Kidney tubule cell (primary cell): ENCODE measurements at places on chromosomes 3 and 15.
A peak's percentile ranks its signal among the peaks of the same experiment; 100 is the strongest.

- DNase-seq = peak; percentile 11
These were observed 7.4 kb upstream of the DLG1 start for GRCh38 chr3:197305854-197306253.

GRCh38 chr3:126959921-126960603 is 22.9 kb upstream of the PLXNA1 start:
- no peak for DNase-seq

- no peak for DNase-seq
These were observed 109.2 kb downstream of the LRRK1 start for GRCh38 chr15:101028321-101028720.

DNA sequence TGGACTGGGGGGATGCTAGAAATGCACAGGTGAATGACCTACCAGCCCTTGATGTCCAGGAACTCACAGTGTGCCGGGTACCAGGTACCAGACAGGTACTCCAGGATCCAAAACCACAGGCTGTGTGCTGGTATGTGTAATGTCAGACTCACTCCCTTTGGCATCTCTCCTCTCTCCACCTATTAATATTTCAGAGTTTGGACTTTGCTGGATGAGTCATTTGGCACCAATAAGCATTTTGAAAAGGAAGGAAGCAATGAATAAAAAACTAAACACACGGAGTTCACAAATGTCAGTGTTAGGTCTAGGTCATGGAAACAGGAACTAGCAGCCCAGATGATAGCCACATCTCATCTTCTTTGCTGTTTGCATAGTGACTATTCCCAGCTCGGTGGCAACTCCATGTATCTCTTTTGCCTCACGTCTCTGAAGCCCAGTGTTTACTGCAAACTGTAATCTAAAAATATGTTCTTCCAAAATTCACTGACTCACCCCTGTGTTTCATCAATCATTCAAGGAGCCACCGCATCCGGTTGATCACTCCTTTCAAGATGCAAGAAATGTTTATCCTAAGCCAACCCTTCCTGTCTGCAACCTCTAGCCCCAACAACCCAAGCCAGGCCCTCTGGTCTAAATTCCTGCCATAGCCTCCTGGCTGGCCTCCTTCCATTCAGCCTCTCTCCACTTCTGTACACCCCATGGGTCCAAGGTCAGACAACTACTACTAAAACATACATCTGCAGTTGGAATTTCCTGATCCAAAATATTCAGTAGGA is 8.4 kb downstream of the ITGB5 start:
- peak; percentile 98 for DNase-seq

GRCh38 chr15:47196048-47196447 is 521.3 kb upstream of the SEMA6D start:
- peak; percentile 87 for DNase-seq

GRCh38 chr3:2535206-2535605 is 436.5 kb downstream of the CNTN4 start:
- no peak for DNase-seq

- no peak for DNase-seq
These were observed 7.5 kb upstream of the NMD3 start for GRCh38 chr3:161213644-161214043.

DNA sequence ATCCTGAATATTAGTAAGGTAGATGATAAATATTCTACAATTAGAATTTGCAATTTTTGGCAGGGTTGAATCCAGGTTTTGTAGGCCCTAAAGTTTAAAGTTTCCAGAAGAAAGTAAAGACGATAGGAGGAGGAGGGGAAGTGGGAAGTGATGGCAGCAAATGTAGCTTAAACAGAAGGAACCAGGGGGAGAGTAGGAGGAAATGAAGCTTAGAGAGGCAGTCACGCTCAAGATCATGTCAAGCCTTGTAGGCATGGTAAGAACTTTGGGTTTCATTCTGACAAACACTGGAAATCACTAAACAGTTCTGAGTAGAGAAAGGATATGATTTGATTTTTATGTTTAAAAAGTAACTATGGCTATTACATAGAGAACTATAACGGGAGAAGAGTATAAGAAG is 63.9 kb downstream of the NR2E3 start:
- no peak for DNase-seq

DNA sequence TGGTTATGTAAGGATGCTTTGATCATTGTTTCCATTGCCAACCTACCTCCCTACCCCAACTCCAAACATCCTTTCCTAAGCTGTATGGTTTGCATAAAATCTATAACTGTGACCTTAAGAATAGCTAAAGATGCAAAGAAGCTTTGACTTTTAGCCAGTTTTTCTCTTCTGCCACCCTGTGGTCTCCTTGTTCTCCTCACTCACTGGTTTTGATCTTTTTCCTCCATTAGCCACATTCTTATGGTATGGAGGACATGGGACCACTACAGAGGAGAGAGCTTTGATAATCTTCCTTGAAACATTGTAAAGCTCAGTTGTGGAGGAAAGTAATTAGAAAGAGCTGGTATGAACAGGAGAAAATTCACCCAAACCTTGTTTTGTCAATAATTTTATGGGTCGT is 115.9 kb downstream of the NEK11 start:
- no peak for DNase-seq

DNA sequence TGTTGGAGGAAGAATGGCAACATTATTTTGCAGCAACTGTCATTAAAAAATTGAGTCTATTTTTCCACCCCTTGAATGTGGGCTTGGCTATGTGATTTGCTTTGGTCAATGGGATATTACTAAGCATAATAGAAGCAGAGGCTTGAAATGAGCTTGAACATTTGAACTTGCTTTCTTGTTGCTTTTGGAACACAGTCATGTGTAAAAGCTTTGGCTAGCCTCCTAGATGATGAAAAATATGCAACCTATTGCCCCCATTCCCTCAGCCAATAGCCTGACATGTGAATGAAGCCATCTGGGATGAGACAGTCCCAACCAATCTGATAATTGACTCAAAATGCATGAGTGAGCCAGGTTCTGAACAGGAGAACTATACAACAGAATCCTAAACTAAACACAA is 78.4 kb downstream of the PLSCR2 start:
- peak; percentile 83 for DNase-seq

GRCh38 chr3:153911116-153911515 is 210.1 kb upstream of the ARHGEF26 start:
- no peak for DNase-seq

DNA sequence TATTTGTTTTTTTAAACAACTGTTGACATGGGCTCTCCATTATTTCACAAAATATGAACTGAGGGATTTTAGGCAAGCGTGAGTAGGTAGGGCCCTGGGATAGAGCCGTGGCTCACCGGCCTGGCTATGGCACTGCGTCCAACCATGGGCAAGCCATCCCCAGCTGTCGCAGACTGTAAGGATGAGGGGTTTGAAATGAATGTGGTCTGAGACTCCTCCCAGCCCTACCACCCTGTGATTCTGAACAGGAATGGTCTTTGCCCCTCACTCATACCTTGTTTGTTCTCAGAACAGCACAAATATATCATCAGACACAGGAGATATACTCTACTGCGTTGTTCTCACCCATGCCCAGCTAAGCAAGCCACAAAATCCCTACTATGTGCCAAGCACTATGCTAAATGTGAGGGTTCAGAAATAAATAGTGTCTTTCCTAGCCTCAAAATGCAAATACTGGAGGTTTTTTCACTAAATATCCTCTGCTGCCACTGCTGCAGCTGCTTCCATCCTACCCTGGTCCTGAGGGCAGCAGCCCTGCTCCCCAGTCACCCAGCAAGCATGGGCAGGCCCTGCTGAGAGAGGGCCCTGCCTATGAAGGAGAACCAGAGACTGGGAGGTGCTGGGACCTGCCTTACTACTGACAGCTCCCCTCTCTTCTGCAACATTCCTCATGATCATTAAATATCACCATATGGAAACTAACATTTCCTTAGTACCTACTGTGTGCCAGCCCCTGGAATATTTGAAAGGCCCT is 102.8 kb downstream of the XXYLT1 start:
- no peak for DNase-seq

DNA sequence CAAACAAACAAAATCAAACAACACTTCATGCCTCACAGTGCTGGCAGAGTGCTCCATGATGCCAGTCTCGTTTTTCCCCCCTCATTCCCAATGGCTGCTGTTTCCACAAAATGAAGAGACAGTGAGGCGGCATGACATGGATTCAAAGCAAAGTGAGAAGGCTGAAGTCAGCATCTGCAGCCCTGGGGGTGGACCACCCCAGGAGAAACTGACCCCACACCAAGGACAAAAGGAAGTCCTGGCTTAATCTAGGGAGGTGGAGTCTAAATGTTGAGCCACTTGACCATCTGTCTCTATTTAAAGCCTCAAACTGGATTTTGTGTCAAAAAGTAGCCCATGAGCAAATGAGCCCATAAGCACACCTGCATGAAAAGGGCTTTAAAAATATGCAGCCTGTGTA is 151.2 kb upstream of the RORA start:
- DNase-seq = no peak

- peak; percentile 63 for DNase-seq
These were observed 49.2 kb downstream of the PROS1 start for GRCh38 chr3:93924491-93924890.

- no peak for DNase-seq
These were observed 21.9 kb downstream of the POLR2M start for GRCh38 chr15:57728436-57728835.

- peak; percentile 79 for DNase-seq
These were observed 267.4 kb upstream of the HES1 start for GRCh38 chr3:193868590-193868989.

- no peak for DNase-seq
These were observed 348.6 kb upstream of the CCDC54 start for GRCh38 chr3:107028626-107029025.

DNA sequence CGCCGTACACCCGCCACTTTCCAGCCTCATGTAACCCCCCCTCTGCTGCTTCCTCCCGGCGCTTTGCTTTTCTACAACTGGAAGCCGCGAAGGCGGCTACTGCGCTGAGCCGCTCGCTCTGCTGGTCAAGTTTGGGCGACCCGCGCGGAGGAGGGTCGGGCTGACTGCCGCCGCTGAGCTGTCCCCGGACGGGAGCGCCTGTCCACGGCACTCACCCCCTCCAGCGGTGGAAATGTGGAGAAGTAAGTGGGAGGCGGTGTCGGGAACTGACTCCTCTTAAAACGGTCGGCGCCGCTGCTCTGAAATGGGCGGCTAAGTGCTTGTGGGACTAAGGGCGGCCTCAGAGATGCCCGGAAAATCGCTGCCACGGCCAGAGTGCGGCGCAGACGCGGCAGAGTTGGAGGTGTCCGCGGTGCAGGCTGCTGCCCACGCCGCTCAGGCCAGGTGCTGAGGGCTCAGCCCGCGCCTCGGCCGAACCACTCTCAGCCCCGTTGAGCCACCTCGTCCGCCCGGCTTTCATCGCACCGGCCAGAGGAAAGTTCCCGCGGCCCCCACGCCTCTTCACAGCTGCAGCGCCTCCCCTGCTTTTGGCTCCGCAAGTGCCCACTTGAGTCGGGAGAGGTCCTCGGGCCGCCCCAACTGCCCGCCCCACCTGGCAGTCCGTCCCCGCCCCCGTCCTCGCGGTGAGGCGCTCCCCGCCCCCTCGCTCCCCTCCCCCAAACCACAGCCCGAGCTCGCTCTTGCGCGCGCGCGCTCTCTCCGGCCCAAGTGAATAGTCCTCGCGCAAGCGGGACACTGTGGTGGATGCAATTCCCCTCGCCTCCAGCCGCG is at the start of gene EPHA6:
TSS of gene EPHA6 (plus strand) at position 775 of the 831 bp plus-strand sequence.
- DNase-seq = peak; percentile 62

- no peak for DNase-seq
These were observed 104.3 kb downstream of the MCTP2 start for GRCh38 chr15:94335616-94336015.

- peak; percentile 6 for DNase-seq
These were observed 32.3 kb downstream of the CASR start for GRCh38 chr3:122215592-122216298.

DNA sequence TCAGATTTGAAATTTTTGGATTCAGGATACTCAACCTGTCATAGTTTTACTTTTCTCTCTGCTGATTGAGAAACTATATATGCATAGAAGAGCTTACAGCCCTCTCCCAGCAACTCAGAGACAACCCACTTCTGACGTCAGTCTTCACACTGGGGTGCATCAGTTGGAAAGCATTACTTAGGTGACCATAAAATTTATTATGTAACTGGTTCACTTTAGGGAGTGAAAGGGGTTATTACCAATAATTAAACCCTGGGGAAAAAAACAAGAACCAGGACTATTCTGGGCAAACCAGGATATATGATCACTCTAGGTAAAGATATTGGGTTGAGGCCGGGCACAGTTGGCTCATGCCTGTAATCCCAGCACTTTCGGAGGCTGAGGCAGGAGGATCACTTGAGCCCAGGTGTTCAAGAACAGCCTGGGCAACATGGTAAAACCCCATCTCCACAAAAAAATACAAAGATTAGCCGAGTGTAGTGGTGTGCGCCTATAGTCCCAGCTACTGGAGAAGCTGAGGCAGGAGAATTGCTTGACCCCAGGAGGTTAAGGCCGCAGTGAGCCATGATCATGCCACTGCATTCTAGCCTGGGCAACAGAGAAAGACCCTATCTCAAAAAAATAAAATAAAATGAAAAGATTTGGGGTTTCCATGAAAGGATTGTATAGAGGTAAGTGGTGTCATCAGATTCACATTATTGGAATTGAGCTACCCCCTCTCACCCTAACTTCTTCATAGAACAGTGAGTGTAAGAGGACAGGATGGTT is 27.1 kb downstream of the HES1 start:
- DNase-seq = no peak

DNA sequence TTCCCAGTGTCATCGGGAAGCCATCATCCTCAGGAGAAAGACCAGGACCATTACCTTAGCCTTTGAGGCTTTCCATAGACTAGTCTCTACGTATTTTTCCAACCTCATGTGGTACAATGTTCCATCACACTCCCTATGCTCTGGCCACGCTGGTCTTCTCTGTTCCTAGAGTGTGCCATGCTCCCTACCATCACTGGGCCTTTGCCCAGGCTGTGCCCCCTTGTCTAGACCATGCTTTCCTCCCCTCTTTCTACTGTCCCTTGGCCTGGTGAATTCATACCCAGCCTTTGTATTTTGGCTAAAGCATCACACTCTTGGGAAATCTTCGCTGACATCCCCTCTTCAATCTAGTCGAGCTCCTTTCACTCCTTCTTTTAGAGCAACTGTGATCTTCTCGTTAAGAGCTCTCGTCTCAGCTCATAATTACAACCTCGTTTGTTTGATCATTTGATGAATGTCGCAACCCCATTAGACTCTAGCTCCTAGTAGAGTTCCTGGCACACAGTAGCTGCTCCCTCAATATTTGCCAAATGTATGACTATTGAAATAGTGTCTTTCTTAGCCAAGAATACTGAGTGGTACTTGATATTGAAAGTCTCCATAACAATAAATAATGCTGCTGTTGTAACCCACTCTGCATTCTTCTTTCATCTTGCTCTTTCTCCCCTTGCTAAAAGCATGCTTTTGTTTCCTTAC is 100.2 kb upstream of the FAM3D start:
- DNase-seq = no peak

DNA sequence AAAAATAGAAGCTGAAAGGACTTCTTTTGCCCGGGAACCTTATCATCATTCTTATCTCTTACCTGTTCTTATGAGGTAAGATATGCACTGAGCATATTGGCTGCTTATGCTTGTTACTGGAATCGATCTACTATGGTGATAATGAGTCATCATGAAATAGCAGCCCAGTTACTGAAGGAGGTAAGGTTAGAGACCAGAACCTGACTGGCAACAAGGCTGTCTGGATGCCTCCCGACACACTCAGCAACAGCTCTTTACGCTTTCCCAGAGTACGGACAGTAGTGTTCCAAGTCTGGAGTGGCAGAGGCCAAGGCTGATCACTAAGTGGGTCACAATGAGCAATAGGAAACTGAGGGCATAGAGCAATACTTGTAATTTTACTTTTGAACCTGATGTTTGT is 314.1 kb downstream of the NLGN1 start:
- DNase-seq = peak; percentile 65

GRCh38 chr3:37624276-37624675 is 237.4 kb upstream of the CTDSPL start:
- DNase-seq = no peak
